ENCODE measurements at places on chromosomes 1 and 21. TPM values are rescaled to one million over a fixed set of nuclear protein-coding genes. Genes with fewer than 3 reads are reported as not detected.
A peak's percentile ranks its signal among the peaks of the same experiment; 100 is the strongest.

GRCh38 chr21:34289856-34290255 lies 74.0 kb upstream of the KCNE2 start:
- no peaks in the 10 kb centered on the region for H3K36me3 ChIP-seq
- no peak overlapping the region for H3K4me3 ChIP-seq
- H3K4me1 ChIP-seq: no peaks in the 10 kb centered on the region
- DNase-seq: no peak
- H3K27ac ChIP-seq: no peak overlapping the region
- H3K27me3 ChIP-seq: no peaks in the 10 kb centered on the region

GRCh38 chr1:94281361-94282142 lies 44.2 kb upstream of the ARHGAP29 start:
- no peaks in the 10 kb centered on the region for H3K27me3 ChIP-seq
- H3K4me1 ChIP-seq: peaks cover 6% of the 10 kb centered on the region

DNA sequence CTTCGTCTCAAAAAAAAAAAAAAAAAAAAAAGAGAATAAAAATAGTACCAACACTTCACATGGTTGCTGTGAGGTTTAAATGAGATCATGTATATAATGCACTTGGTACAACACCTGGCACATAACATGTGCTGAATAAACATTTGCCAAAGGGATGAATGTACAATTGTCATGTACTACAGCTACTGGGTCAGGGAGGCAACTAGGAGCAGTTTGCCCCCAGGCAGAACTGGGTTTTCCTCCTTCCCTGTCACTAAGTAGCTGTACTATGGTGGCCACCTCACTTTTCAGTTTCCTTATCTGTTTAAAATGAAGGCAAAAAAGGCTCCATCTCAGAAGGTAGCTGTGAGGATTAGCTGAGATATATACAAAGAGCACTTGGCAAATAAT lies 11.5 kb downstream of the AK2 start:
- no peak for DNase-seq
- no peaks in the 10 kb centered on the region for H3K27me3 ChIP-seq
- peaks cover 46% of the 10 kb centered on the region for H3K36me3 ChIP-seq
- H3K4me1 ChIP-seq: peaks cover 17% of the 10 kb centered on the region
- H3K27ac ChIP-seq: no peak overlapping the region
- no peak overlapping the region for H3K4me3 ChIP-seq

- no peaks in the 10 kb centered on the region for H3K4me1 ChIP-seq
- H3K36me3 ChIP-seq: no peaks in the 10 kb centered on the region
- H3K27ac ChIP-seq: no peak overlapping the region
- no peak overlapping the region for H3K4me3 ChIP-seq
- H3K27me3 ChIP-seq: no peaks in the 10 kb centered on the region
Observed at GRCh38 chr1:244768186-244768585, 67.3 kb upstream of the COX20 start.

DNA sequence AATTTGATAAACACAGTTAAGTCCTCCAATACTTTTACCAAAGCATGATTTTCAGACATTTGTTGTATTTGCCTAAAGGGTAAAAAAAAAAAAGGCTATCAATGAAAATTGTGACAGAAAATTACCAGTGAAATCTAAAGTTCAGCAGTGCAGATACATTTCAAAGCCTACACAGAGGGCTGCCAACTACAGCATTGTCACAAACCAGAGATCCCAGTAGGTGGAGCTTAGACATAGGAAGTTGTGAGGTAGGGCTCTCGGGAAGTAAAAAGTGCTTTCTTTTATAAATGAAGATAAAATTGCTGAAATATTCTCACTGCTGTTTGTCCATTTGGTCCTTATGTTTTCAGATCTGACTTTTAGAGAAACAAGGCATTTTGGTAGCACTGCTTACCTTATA lies 123.0 kb downstream of the DYRK1A start:
- no peaks in the 10 kb centered on the region for H3K36me3 ChIP-seq
- no peak overlapping the region for H3K4me3 ChIP-seq
- H3K27me3 ChIP-seq: no peaks in the 10 kb centered on the region
- H3K27ac ChIP-seq: no peak overlapping the region
- H3K4me1 ChIP-seq: no peaks in the 10 kb centered on the region
- no peak for DNase-seq

- peak overlapping the region; percentile 15 for H3K27ac ChIP-seq
- H3K36me3 ChIP-seq: no peaks in the 10 kb centered on the region
- peaks cover 34% of the 10 kb centered on the region for H3K4me1 ChIP-seq
Observed at GRCh38 chr21:15964236-15964855, 234.6 kb downstream of the USP25 start.

DNA sequence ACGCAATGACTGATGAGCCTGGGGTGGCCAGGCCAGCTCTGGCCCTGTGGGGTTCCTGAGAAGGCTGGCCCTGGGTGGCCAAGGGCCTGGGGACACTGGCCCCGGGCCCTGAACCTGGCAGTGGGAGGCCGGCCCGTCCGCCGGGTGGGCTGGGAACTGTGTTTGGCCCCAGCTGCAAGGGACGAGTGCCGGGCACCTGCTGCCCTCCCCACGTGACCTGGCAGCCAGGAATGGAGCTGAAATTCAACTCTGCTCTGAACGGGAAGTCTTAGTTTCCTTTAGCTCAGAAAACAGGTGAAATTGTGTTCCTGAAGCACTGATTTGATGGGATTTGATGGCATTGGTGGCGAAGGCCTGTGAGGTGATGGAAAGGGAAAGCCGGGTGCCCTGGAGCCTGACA lies 8.2 kb upstream of the TTLL10 start:
- H3K36me3 ChIP-seq: no peaks in the 10 kb centered on the region
- peaks cover 14% of the 10 kb centered on the region for H3K4me1 ChIP-seq
- no peak overlapping the region for H3K4me3 ChIP-seq

DNA sequence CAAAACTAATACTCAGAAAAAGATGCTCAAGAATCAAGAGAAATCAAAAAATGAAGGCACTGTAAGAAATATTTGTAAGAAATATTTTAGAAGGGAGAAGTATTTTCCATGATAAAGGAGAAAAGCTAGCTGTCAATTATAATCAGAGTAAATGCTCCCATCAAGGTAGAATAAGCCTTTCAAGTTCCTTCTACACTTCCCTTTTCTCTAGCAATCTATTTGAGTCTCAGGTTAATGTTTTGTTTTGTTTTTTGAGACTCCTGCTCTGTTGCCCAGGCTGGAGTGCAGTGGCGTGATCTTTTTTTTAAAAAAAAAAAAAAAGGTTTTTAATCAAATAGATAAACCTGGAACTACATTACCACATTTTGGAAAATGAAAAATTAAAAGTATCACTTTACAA lies 33.3 kb downstream of the PUM1 start:
- H3K36me3 ChIP-seq: no peaks in the 10 kb centered on the region
- H3K4me3 ChIP-seq: no peak overlapping the region
- H3K4me1 ChIP-seq: peaks cover 79% of the 10 kb centered on the region
- DNase-seq: no peak

GRCh38 chr1:39326836-39327235 lies 122.3 kb downstream of the MACF1 start:
- no peak overlapping the region for H3K27ac ChIP-seq
- no peaks in the 10 kb centered on the region for H3K4me1 ChIP-seq
- DNase-seq: no peak

DNA sequence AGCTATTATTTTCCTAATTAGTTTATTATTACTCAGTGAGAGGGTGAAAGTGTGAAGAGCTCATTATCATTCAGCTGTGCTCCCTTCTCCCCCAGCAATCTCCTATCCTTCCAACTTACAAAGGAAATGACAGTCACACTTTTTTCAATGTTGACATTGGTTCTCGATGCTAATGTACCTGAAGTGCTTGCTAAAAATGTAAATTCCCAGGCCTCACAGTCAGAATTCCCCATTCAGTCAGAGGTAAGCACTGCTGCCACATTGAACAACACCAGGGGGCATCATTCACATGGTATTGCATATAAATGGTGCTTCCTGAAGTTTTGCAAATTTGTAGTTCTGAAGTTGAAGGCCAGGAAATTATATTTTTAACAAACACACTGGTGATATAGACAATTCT lies 132.7 kb upstream of the FOXD3 start:
- no peaks in the 10 kb centered on the region for H3K4me1 ChIP-seq
- H3K27ac ChIP-seq: no peak overlapping the region
- no peaks in the 10 kb centered on the region for H3K27me3 ChIP-seq

DNA sequence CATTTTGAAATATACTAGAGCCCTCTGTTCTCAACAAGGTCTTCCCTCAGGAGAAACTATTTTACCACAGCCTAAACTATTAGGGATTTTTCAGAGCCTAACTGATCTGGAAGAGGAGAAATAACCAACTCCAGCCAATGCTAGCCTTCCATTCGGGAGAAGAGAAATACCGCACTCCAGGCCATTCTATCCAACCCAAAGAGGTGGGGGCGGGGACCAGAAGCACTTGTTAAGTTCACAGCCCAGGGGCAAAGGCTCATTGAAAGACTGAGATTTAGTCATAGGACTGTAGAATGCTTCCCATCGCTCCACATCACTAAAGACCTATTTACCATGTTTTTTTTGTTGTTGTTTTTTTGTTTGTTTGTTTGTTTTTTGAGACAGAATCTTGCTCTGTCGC lies 35.4 kb upstream of the SLFNL1 start:
- no peaks in the 10 kb centered on the region for H3K27me3 ChIP-seq
- no peak for DNase-seq
- H3K4me3 ChIP-seq: no peak overlapping the region
- no peaks in the 10 kb centered on the region for H3K36me3 ChIP-seq

DNA sequence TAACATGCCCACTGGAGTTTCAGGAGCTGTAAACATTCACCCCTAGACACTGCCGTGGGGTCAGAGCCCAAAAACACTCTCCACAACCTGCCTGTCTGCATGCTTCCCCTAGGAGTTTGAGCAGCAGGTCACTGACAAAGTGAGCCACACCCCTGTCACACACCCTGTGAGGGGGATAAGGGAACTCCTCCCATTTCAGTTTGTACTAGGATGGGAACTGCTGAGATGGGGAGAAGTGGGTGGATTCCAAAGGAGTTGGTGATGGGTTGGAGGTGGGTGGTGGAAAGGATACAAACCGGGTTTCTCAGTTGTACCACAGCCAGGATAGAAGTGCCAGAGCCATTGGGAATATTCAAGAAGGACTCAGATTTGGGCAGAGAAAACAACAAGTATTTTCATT lies 140.2 kb downstream of the MIS18A start:
- no peaks in the 10 kb centered on the region for H3K27me3 ChIP-seq
- DNase-seq: no peak

DNA sequence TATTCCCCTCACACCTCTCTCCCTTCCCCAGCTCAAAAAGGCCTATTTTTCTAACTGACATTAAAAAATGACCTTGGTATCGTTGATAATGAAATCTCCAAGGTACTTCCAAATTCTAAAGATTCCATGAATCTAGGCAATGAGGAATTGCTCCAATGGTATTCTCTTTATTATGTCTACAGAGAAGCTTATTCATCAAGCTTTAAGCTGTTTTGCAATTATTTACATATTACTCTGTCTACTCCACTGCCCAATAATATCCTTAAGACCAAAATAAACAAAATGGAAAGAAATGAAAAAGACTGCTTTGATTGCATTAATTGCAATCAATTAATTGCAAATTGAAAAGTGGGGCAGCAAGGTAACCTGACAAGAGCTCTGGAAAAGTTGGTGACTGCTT lies 7.9 kb downstream of the PLPP3 start:
- no peak overlapping the region for H3K27ac ChIP-seq
- H3K27me3 ChIP-seq: no peaks in the 10 kb centered on the region
- H3K4me3 ChIP-seq: peak overlapping the region; percentile 9
- DNase-seq: no peak
- no peaks in the 10 kb centered on the region for H3K36me3 ChIP-seq
- H3K4me1 ChIP-seq: peaks cover 61% of the 10 kb centered on the region

DNA sequence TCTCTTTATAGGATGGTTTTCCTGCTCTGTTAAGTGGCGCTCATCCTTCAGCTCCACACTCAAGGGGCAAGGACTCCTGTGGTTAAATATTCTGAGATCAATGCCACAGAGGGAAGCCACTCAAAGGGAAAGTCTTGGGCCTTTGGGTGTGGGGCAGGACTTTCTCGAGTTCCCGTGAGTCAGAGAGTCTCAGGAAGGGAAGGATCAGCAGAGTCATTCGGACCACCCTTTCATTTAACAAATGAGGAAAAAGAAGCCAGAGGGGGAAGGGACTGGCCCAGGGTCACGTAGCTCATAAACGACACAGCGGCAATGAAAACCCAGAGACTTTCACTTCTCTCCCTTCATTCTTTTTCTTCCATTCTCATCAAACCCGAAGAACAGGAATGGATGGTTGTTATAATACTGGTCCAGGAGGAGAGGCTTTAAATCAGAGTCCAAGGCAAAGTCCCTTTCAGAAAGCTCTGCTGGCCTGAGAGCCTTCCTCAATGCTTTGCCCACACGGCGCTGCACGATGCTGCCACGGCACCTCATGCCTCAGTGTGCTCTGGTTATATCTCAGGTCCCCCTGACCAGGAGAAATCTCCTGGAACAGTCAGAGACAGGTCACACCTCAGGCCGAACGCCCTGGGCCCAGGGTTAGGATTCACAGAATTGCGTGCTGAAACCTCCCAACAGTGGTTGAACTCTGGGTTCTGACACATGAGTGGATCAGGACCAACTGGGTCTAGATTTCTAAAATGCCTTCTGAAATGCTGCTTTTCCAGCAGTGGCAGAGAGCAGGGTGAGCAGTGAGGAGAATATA lies 65.3 kb downstream of the TENT5C start:
- H3K27ac ChIP-seq: no peak overlapping the region
- no peak for DNase-seq
- H3K36me3 ChIP-seq: no peaks in the 10 kb centered on the region
- no peaks in the 10 kb centered on the region for H3K27me3 ChIP-seq
- H3K4me1 ChIP-seq: peaks cover 13% of the 10 kb centered on the region

RNU1-4 gene
- 19,908 TPM for total RNA-seq

FOXJ3 gene
- 59.9 TPM for total RNA-seq

LAD1 gene
- total RNA-seq: 91.8 TPM

UTS2 gene
- total RNA-seq: 5.4 TPM

OR2T29 gene
- not detected for total RNA-seq

ZNF436 gene
- total RNA-seq: 20.9 TPM

RAB25 gene
- 52.1 TPM for total RNA-seq

LCE1B gene
- total RNA-seq: not detected
